ENCODE measurements at places on chromosomes 6 and 20. TPM values are rescaled to one million over a fixed set of nuclear protein-coding genes. Genes with fewer than 3 reads are reported as not detected.

GRCh38 chr6:111711984-111712752 is 106.5 kb upstream of the TRAF3IP2 start:
- DNase-seq, result no peak
- peak overlapping the region; percentile 93 for H3K27ac ChIP-seq
- H3K36me3 ChIP-seq, result peaks cover 14% of the 10 kb centered on the region
- H3K4me1 ChIP-seq, result peaks cover 58% of the 10 kb centered on the region
- H3K4me3 ChIP-seq, result peak overlapping the region; percentile 28
- H3K27me3 ChIP-seq, result no peaks in the 10 kb centered on the region

DNA sequence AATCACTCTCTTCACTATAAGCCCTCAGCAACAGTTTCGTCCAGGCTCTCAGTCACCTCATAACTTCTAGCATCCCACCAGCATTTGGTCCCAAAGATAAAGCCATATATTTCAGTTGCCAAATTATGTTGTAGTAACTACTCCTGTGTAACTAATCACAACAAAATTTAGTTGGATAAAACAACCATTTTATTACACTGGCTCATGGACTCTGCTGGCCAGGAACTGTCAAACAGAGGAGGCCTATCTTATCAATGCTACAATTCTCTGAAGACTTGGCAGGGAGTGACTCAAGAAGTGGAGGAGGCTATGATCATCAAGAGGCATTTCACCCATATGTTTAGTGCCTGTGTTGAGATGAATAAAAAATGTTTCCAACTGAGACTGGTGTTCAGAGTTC is 1082.3 kb upstream of the GJE1 start:
- no peak overlapping the region for H3K4me3 ChIP-seq
- no peaks in the 10 kb centered on the region for H3K4me1 ChIP-seq
- H3K27me3 ChIP-seq, result no peaks in the 10 kb centered on the region
- no peaks in the 10 kb centered on the region for H3K36me3 ChIP-seq

GRCh38 chr6:142651384-142651783 is 293.6 kb downstream of the HIVEP2 start:
- no peak for DNase-seq
- H3K27ac ChIP-seq, result no peak overlapping the region
- peaks cover 10% of the 10 kb centered on the region for H3K27me3 ChIP-seq
- H3K4me3 ChIP-seq, result no peak overlapping the region
- no peaks in the 10 kb centered on the region for H3K36me3 ChIP-seq

DNA sequence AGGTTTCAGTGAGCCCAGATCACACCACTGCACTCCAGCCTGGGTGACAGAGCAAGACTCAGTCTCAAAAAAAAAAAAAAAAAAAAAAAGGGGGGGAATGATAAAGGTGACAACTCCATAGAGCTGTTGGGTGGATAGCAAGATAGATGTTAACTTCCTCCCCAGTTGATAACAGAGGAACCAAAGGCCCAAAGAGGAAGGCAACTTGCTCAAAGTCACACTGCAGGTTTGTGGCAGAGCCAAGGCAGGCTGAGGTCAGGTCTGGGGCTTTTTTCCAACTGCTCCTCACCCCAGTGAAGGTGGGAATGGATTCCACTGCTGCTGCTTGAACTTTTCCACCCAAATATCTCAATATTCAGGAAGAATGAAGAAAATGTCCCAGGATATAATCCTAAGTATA is 26.7 kb downstream of the HCK start:
- DNase-seq, result no peak
- H3K27me3 ChIP-seq, result peaks cover 45% of the 10 kb centered on the region
- no peak overlapping the region for H3K4me3 ChIP-seq
- peaks cover 6% of the 10 kb centered on the region for H3K4me1 ChIP-seq
- H3K27ac ChIP-seq, result no peak overlapping the region

DNA sequence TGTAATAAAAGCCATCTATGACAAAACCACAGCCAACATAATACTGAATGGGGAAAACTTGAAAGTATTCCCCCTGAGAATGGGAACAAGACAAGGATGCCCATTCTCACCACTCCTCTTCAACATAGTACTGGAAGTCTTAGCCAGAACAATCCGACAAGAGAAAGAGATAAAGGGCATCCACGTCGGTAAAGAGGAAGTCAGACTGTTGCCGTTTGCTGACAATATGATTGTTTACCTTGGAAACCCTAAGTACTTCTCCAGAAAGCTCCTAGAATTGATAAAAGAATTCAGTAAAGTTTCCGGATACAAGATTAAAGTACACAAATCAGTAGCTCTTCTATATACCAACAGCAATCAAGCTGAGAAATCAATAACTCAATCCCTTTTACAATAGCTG is 14.0 kb upstream of the RUNX2 start:
- H3K27ac ChIP-seq, result peak overlapping the region; percentile 38
- DNase-seq, result no peak

Gene C4A
- total RNA-seq, result 10.1 TPM
